ENCODE measurements at places on chromosomes 2 and 18.

GRCh38 chr2:231554748-231555545 is 24.7 kb upstream of the NMUR1 start:
- no peak for DNase-seq

DNA sequence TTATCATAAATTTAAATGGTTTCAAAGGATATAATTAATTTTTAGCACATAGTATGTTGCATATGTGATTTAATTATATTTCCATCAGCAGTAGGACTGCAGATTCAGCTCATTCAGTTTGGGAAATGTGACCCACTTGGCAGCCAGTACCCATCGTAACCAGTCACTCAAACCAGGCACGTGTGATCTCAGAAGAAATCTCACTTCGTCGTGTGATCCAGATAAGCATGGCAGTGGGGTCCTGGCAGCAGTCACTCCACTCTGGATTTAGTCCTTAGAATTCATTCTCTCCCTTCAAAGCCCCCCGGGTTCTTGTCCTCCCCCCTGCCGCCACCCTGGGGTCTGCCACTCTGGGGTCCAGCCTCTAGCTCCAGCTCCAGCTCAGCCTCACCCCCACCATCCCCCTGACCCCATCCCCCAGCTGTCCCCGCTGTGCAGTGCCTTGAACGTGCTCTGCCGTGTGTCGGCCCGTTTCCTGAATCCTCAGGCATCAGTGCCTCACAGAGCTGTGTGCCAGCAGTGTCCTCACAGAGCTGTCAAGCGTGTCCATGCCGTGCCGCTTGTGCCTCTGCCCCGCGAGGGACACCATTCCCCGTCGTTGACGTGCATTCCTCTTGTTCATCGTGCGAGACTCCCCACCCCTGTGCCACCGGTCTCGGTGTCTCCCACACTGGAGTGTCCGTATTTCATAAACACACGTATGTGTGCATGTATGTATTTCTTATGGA is 34.8 kb downstream of the TRAPPC12 start:
- no peak for DNase-seq

DNA sequence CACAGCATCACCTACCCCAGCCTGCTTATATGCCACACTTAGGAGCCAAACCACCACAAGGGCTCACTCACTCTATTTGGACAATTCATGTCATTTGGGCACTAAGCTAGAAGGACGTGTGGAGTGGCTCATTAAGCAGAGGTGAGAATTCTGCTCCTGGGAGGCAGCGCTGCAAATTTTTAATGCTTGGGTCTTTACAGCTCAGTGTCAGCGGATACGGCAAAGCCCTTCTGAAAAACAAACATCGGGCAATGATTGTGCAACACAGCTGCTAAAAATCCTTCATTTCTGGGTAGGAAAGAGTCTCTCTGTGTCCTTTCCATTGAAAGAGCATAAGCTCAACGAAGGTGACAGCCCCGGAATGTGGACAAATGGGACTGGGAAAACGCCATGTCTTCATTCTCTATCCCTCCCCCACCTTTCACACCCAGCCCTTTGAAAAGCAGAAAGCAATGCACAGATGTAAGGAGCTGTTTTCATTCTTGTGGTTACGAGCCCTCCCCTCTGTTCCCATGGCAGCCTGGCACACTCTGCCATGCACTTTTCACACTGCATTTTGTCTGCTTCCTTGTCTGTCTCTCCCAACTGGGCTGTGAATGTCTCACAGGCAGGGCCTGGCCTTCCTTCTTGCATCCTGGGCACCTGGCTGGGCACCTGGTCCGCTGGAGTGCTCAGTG is 16.0 kb downstream of the TMEM177 start:
- no peak for DNase-seq

DNA sequence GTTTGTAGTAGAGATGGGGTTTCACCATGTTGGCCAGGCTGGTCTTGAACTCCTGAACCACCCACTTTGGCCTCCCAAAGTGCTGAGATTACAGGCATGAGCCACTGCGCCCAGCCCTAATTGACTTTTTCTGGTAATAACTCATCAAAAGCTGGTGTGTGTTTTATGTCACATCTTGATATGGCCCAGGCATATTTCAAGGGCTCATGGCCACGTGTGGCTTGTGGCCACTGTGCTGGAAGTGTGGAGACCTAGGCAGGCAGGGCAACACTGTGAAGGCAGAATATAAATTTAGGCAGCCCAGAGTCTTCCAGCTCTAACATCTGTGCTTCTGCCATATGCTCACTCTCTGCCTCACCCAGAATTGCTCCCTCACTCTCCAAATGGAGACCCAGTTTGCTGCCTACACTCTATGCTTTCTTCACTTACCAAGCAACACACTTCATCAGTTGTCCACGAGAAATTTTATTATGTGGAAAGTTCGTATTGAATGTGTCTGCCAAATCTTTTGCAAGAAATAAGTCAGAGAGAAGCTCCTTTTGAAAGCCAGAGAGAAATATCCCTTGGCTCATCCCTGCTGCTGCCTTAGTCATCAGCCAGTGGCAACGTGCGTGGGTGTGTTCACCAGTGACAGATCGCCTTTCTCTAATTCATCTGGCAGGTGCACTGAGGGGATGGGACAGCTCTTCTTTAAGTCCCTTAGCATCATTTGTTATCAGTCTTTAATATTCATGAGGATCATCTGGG is 129.4 kb upstream of the CXCR4 start:
- no peak for DNase-seq

DNA sequence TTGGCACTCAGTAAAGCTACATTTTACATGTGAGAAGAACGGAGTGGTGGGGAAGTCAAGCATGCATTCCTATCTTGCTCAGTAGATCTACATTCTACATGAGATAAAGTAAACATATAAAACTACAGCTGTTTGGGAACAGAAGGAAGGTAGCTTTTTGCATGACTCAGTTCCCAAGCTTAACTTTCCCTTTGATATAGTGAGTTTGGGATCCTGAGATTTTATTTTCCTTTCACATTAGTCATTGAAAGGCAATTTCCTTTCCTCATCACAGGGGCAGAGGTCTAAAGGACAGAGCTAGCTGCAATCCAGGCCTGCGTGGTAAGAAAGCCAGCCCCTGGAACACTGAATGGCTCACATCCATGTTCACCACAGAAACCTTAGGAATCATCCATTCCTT is 257.2 kb downstream of the SRBD1 start:
- DNase-seq = no peak

GRCh38 chr2:125330133-125330532 is 1305.0 kb downstream of the CNTNAP5 start:
- DNase-seq = no peak

GRCh38 chr2:84866122-84866521 is 14.8 kb downstream of the TRABD2A start:
- no peak for DNase-seq

- DNase-seq = no peak
Observed at GRCh38 chr2:101251844-101252407, 760 bp upstream of the CNOT11 start.

- no peak for DNase-seq
Observed at GRCh38 chr2:72583376-72583775, 242.5 kb downstream of the EXOC6B start.

DNA sequence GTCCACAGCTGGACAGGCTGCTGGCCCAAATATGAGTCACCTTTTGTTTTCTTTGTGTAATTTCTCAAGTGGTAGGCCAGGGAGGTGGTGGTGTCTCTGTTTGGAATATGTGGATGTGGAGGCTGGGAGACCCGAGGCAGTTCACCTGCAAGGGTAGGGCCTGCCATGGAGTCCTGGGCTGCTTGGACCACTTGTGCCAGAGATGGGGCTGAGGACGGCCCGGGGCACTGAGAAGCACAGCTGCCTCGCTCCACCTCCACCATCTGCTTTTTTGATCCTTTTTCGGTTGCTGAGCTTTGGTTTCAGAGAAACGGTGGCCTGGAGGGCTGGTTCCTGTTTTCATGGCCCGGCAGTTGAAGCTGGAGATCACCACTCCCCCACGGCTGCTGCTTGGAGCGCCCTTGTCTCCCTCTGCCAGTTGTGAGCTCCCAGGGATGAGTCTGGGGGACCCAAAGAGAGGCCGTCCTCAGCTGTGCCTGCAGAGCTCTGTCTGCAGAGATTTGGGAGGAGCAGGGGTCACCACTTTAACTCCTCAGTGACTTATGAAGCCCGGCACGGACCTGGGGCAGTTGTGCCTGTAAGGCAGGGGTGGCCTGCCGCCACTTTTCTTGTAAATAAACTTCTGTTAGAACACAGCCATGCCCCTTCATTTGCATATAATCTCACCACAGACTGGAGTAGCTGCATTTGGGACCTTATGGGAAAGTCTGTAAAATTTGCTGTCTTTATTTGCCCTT is 67.6 kb upstream of the MCFD2 start:
- no peak for DNase-seq

DNA sequence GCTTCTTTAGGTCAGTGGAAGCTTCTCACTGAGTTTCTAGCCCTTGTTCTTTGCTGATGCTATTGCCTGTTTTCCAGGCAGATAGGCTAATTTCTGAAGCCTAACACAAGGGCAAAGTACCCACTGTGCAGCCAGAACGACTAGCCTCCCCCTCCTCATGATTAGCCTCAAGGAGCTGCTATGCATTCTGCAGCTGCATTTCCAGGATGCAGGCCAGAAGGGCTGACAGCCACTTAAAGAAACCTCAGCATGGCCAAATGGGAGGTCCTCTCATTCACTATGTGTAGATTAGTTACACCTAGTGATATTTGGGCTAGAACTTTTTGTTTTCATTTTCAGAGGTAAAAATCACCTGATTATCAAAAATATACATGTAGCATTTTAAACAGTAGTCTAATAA is 216.0 kb downstream of the RAD51AP2 start:
- no peak for DNase-seq

DNA sequence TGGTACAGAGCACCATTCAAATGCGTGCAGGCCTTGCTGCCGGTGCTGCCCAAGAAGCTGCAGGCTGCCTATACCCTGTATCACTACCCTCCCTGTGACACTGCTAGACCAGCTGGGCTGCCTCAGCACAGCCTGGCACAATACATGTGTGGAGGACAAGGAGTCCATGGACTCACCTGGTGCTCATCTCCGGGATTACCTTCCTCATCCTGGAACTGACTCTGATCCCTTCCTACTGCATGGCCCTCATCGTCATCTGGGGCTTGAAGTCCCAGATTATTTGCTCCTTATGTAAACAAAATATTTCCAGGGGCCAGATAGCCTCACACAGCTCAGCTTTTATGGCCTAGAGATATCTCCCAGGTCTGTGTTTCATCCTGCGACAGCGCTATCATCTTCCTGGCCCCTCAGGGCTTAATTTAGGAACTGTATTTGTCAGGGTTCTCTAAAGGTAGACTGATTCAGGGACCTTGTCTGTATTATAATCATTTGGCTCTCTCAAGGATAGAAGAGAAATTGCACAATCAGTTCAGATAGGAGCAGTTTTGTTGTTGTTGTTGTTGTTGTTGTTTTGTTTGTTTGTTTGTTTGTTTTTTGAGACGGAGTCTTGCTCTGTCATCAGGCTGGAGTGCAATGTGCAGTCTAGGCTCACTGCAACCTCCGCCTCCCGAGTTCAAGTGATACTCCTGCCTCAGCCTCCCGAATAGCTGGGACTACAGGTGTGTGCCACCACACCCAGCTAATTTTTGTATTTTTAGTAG is 42.9 kb downstream of the WDR75 start:
- DNase-seq = no peak

DNA sequence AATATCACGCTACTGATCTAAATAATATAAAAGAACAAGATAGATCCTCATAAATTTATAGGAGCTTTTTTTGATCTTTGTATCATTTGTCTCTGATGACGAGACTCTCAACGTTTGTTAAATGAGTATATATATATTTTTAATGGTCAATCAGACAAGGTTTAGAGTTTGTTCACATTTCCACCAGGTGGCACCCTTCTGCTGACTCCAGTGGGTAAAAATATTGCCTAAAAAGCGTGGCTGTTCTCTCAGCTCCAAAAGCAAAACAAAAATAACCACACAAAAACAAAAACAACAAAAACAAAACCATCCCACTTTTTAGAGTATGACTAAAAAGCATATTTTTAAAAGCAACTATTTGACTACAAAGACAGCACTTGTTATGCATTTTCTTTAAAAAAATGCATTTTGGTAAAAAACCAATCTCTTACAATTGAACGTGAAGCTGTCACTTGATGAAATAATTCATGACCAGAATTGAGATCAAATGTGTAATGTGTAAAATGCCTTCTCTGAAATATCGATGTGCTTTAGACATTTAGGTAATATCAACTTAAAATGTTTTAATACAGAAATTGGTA is 723.2 kb downstream of the DPP10 start:
- no peak for DNase-seq

DNA sequence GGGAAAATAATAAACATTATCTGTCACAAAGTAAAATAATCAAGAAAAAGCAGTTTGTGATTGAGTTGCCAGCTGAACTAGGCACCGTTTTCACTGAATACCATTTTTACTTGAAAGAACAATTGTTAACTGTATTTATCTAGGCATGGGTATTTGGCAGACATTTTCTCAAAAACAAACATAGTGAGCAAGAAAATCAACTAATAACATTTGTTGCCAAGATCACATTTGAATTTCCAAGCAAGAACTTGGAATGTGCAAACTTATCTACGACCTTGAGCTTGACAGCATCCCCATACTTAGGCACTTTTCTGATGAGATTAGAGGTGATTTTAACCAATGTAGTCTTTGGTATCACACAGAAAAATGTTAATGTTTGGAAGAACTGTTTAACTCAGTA is 16.7 kb downstream of the SS18 start:
- no peak for DNase-seq

DNA sequence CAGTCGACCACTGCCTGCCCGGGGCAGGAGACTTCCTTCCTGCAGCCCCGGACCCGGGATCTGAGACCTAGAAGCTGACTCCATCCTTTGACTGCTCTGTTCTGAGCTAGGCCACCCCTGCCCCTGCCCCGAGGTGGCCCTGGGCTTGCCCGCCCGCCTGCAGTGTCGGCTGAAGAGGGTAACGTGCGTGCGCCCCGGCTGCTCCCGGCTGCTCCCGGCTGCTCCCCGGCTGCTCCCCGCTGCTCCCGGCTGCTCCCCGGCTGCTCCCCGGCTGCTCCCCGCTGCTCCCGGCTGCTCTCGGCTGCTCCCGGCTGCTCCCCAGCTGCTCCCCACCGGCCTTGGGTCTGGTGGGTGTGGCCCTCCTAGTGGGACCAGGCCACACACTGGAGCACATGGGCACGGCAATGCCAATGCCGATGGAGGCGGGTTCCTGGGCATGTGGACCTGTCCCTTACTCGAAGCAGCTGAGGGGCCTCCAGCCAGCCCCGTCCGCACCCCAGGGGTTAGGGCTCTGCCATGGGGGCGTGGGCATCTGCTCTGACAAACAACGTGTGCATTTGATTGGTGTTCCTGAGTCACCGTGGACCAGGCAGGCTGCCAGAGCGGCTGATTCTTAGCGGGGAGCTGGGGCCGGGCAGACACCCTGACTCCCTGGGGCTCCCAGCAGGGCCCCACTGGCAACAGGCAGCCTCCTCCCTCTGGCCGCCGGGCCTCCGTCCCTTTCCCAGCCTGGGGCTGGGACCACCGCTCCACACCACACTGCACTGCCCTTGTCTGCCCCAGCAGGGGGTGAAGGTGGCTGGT is 2.0 kb upstream of the GAL3ST2 start:
- DNase-seq = no peak

- DNase-seq = no peak
Observed at GRCh38 chr2:73841912-73842738, 13.4 kb downstream of the STAMBP start.
